ENCODE measurements at places on chromosomes 3 and 15. TPM values are rescaled to one million over a fixed set of nuclear protein-coding genes. Genes with fewer than 3 reads are reported as not detected.

The UNC13C gene
- 0.04 TPM for polyA plus RNA-seq

The MOBP gene
- polyA plus RNA-seq = 0.94 TPM

The FAM107A gene
- 152 TPM for polyA plus RNA-seq

The MESP2 gene
- polyA plus RNA-seq = 0.10 TPM

The CYP1A2 gene
- polyA plus RNA-seq = not detected

The LIPC gene
- 0.41 TPM for polyA plus RNA-seq

The PTPRG gene
- 22.7 TPM for polyA plus RNA-seq

The ZNF774 gene
- polyA plus RNA-seq = 1.1 TPM

The UPK1B gene
- polyA plus RNA-seq = 19.5 TPM

The MGA gene
- polyA plus RNA-seq = 7.7 TPM

The COL6A6 gene
- polyA plus RNA-seq = 0.04 TPM

The SPINK8 gene
- polyA plus RNA-seq = not detected

The HRG gene
- 0.46 TPM for polyA plus RNA-seq

The CAND2 gene
- polyA plus RNA-seq = 10.8 TPM
